GM06990 (cell line): ENCODE measurements at places on chromosomes 12 and 14.

- no peak for DNase-seq
Observed at GRCh38 chr12:13630354-13630753, 351.0 kb downstream of the GRIN2B start.

DNA sequence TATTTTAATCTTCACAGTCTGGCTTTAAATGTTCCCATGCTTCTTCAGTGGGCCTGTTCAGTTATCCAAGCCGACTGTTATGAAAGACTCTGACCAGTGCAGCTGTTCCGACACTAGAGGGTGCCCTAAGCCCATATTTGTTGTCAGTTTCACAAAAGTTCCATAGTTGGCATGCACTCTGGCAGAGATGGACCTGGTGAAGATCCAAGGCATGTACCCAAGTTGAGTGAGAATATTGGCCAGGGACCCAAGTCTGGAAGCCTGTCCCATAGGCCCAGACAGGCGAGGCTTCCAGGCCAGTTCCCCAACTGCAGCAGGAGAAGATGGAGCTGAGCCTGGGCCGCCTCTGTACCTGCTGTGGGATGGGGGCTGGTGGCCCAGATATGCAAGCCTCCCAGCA lies 27.4 kb upstream of the GUCY2C start:
- DNase-seq = peak; percentile 18

DNA sequence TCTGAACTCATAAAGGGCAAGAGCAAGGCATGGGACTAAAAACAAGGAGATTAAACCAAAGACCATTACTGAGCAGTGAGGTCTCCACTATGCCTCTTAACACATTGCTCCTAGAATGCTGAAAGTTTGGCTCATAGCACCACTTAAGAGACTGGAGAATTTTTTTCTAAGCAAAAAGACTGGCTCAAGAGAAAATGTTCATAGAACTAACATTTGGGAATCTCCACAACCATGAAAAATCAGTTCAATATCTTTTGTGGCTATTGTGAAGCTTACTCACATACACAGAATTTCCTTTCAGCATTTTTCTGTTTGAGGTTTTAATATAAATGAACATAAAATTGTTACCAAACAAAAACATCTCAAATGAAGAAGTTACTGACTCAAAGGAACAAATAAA lies 255.8 kb downstream of the CCDC91 start:
- no peak for DNase-seq

- DNase-seq = no peak
Observed at GRCh38 chr14:92472860-92473259, 40.7 kb upstream of the RIN3 start.

DNA sequence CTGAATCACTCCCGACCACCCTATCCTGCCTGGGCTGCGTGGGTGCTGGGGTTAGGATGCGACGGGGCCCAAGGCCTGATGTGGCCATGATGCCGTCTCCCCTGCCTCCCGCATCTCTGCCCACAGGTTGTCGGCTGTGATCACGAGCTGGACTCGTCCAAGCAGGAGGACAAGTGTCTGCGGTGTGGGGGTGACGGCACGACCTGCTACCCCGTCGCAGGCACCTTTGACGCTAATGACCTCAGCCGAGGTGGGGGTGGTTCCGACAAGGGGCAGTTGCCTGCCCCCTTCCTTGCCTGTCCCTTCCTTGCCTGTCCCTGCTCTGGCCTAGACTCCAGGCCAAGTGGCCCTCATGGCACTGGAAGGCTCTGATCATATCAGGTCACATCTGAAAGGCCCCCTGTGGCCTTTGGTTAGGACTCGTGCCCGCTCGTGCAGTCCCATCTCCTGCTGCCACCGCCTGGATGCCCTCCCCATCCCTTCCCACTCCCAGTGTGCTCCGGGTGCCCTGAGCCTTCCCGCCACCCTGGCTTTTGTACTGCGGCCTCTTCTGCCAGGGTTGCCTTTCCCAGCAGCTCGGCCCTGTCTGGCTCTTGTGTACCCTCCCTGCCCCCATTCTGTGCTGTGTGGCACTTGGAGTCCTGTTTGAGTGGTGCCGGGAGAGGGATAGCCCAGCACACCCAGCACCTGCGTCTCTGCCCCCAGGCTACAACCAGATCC lies 13.6 kb downstream of the PAPLN start:
- DNase-seq = no peak

DNA sequence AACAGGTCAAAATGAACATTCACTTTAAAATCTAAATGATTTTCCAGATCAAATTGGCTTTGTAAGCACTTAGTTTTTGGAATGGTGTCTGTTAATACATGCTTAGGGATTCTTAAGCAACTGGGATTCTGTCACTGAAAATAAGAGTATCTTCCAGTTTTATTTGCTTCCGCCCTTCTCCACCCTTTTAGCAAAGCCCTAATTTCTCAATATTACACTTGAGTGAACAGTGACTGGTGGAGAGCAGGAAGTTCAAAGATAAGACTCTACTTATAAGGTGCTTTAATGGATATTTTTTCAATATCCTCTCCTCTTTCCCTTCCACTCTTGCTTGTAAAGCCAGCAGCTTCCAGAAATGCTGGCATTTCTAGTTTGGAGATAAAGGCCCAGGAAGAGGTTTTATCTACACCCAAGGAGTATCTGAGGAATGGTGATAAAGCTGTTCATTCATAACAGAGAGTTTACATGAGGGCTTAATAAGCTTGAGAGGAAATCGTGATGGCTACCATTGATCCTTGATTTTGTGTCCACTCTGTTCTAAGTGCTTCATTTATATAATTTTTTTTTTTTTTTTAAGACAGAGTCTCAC lies 265.9 kb upstream of the PRICKLE1 start:
- no peak for DNase-seq

DNA sequence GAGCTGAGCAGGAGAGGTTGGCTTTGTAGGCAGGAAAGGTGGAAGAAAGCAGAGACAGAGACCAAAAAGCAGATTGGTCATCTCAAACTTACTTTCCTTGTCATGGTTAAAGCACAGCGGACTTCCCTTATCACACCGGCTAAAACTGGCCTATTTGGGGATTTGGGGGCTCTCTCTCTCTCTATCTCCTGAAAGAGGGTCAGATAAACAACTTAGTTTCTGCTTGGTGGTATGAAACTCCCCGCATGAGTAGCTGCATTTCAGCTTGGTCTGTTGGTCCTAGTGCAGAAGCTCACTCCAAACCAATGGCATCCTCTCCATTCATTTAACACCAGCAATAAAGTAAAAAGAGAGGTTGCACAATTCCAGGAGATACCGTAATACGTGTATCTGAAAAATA lies 57.1 kb downstream of the TNFAIP2 start:
- no peak for DNase-seq

GRCh38 chr12:19520646-19521415 lies 81.5 kb downstream of the AEBP2 start:
- no peak for DNase-seq

DNA sequence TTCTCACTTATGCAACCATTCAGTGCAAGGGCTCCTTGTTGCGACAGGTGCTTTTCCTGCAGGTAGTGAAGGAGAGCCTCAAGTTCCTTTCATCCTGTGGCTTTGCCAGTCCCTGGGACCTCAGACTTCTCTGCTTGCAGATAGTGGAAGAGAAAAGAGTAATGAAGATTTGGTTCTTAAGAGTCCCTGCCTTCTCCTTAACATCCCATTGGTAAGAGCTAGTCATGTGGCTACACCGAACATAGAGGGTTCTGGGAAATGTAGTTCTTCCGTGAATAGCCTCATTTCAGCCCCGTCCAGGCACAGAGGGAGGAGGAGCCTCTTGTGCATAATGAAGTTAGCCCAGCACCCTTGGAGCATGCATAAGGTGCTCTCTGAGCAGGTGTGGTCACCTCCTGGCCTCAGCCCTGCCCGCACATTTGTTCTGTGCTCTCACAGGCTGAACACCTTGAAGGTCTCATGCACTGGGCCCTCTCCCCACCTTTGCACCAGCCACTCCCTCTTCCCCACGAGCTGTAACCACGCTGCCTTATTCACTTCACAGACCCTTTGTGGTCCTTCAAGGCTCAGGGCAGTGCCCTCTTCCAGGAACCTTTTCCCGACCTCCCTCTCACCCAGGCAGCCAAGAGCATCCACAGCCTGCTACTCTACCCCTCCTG lies 134.0 kb downstream of the BCL11B start:
- DNase-seq = no peak

GRCh38 chr14:71193663-71194062 lies 286.4 kb downstream of the PCNX1 start:
- DNase-seq = no peak

DNA sequence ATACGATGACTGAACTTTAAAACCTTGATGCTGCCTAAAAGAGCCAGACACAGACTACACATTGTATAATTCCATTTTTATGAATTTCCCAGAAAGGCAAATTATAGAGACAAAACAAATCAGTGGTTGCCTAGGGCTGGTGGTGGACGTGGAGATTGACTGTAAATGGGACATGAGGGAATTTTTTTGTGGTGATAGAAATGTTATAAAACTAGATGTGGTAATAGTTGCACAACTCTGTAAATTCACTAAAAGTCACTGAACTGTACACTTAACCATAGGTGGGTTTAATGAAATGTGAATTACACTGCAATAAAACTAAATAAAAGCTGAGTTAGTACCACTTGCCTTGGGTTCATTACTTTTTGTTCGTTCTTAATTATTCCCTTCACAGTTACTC lies 72.1 kb downstream of the PLEKHA5 start:
- no peak for DNase-seq

DNA sequence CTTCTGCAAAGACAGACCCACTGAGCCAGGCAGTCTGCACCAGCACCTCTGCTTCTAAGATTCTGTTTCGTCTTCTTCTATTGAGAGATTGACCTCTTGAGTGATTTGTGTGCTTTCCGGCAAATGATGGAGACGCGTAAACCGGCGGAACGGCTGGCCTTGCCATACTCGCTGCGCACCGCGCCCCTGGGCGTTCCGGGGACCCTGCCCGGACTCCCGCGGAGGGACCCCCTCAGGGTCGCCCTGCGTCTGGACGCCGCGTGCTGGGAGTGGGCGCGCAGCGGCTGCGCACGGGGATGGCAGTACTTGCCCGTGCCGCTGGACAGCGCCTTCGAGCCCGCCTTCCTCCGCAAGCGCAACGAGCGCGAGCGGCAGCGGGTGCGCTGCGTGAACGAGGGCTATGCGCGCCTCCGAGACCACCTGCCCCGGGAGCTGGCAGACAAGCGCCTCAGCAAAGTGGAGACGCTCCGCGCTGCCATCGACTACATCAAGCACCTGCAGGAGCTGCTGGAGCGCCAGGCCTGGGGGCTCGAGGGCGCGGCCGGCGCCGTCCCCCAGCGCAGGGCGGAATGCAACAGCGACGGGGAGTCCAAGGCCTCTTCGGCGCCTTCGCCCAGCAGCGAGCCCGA lies 703 bp downstream of the ASCL4 start:
- DNase-seq = no peak

DNA sequence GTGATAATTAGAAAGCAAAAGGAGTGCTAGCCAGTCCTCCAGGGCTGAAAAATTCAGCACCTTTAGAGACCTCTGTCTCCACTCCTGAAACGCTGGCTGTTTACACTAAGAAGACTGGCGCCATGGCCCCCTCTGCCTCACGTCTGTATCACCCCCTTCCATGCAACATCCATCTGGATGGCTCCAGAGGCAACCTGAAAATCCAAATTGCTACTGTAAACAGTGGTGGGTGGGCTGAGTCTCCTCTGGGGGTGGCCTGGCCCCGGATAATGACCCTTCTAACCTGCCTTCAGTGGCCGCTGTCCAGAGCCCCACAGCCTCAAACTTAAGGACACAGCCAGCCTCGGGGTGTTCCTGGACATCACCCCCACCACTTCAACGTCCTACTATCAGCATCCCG lies 1.4 kb downstream of the PRKD1 start:
- DNase-seq = no peak

DNA sequence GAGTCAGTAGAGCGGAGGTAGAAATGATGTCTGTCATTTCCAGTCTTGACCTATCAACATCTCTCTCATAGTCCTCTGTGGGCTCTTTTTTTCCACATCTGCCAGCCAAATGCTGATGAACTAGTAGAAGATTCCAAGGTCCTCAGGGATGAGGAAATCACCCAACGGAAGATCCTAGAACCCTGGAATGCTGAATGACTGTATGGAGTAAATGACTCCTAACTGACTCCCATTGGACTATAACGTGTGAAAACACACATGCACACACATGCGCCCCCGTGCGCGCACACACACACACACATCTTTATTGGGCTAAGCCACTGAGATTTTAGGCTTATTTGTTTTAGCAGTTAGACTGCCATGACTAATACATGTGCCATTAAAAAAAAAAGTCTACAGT lies 159.2 kb downstream of the MYRFL start:
- DNase-seq = no peak

DNA sequence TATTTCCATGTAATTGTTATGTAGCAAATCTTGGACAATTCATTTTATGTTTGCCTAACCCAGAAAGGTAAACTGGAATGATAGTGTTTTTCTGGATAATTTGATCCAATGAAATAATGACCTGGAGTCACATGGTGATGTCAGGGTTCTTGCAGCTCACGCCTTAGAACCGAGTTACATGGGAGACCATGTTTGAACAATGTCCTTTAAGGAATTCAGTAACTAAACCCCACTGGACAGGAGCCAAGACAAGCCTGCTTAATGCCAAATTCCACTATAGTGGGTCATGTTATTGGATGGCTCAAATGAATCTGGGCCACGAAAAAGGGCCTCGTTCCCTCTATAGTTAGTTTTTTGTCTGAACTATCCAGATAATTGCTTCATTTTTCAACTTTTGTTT lies 255.8 kb upstream of the HMGA2 start:
- DNase-seq = no peak

- DNase-seq = no peak
Observed at GRCh38 chr14:75422169-75422568, 5.7 kb upstream of the JDP2 start.

- DNase-seq = no peak
Observed at GRCh38 chr12:6450091-6450868, 1.6 kb upstream of the TAPBPL start.

DNA sequence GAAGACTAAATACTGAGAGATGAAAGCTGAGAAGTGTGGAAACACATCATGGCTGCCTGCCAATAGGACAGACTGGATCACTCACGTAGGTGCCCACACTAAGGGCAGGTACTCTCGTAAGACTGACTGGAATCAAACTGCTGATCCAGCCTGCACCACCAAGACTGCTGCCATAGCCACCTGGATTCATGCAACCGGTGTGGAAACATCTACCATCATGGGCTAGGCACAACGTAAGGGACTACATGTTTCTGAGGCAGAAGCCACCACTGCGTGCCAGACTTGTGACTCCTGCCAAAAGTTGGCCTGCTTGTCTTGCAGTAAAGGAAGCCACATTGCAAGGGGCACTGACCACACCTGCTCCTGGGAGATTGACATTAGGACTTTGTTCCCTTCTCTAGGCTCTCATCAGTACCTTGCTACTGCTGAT lies 3.8 kb downstream of the POMT2 start:
- DNase-seq = no peak
